ENCODE measurements at places on chromosomes 11 and 22.

GRCh38 chr11:128619007-128619406, 31.6 kb upstream of the ETS1 start:
- no peak for DNase-seq

DNA sequence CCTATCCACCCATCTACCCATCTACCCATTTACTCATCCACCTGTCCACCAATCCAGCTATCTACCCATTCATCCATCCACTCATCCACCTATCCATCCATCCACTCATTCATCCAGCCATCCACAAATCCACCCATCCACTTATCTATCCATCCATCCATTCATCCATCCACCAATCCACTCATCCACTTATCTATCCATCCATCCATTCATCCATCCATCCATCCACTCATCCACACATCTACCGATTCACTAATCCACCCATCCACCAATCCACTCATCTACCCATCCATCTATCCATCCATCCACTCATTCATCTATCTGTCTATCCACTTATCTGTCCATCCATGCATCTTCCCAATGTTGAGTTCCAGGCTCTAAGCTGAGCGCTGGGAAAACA, 1.7 kb upstream of the SPI1 start:
- DNase-seq = no peak

DNA sequence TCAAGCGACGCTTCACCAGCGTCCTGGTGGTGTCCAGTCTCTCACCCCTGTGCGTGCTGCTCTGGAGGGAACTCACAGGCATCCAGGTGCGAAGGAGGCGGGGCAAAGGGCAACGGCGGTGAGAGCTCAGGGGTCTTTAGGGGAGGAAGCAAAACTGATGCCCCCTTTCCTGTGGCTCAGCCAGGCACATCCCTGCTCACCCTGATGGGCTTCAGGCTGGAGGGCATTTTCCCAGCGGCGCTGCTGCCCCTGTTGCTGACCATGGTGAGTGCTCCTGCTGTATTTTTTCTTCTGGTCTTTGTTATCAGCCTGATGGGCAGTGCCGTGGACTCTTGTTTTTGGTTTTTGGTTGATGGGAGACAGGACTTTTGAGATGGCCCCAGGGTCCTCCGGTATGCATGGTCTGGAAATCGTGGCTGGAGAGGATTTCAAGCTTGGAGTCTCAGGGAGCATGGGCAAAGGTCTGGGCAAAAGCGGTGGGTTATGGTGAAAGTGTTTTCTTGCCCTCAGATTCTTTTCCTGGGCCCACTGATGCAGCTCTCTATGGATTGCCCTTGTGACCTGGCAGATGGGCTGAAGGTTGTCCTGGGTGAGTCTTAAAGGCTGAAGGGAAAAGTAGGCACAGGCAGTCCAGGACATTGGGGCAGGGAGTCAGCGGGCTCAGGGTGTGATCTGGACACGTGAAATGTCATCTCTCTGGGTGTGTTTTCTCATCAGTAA, 695 bp downstream of the RCE1 start:
- DNase-seq = no peak

DNA sequence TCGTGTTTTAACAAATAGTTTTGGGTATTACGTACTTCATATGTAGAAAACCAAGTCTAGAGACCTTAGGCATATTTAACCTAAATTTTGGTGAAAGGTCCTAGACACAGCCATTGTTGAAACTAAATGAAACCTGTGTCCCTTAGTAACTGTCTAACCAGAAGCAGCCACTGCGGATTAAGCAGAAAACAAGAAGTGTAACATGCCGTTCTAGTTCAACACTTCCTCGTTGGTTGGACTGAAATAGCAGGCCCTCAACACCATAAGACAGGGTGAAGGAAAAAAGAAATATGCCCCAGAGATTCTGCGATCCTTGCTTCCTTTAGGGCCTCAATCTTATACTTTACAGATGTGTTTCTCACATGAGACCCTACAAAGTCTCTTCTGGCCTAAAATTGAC, 2.0 kb downstream of the NAA40 start:
- no peak for DNase-seq

DNA sequence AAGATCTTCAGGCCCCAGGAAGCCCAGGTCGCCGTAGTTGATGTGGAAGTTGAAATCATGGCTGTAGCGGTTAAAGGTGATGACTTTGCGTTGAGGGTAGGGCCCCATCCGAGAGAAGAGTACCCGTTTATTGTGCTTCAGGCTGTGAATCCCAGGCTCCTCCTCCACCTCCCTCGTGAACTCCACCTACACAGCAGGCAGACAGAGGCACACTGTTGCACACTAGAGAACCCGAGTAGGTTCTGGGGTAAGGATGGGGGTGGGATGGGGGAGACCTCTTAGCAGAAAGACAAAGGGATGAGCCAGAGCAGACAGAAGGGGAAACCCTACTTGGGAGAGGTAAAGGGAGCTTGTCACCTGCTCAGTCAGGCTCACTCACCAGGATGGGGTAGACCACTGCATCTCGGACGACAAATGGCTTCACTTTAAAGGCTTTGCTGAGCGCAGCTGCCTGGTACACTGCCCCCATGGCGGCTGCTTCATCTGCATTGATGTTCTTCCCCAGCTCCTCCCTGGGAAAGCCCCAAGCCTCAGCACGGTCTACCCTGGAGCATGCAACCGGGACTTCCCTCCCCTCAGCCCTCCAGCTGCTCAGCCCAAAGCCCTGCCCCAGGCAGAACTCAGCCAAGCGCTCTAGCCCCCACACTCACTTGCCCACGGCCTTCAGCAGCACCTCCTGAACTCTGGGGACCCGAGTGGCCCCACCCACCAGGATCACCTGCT, 5.4 kb downstream of the HYOU1 start:
- DNase-seq = no peak

GRCh38 chr11:94838027-94838731, 70.0 kb downstream of the AMOTL1 start:
- no peak for DNase-seq

DNA sequence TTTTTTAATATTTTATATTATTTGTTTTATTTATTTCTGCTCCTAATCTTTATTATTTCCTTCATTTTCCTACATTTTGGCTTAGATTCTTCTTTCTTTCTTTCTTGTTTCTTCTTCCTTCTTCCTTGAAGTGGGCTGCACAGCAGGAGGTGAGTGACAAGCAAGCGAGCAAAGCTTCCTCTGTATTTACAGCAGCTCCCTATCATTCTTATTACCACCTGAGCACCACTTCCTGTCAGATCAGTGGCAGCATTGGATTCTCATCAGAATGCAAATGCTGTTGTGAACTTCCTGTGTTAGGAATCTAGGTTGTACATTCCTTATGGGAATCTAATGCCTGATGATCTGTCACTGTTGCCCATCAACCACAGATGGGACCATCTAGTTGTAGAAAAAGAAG, 784.9 kb upstream of the LUZP2 start:
- no peak for DNase-seq

DNA sequence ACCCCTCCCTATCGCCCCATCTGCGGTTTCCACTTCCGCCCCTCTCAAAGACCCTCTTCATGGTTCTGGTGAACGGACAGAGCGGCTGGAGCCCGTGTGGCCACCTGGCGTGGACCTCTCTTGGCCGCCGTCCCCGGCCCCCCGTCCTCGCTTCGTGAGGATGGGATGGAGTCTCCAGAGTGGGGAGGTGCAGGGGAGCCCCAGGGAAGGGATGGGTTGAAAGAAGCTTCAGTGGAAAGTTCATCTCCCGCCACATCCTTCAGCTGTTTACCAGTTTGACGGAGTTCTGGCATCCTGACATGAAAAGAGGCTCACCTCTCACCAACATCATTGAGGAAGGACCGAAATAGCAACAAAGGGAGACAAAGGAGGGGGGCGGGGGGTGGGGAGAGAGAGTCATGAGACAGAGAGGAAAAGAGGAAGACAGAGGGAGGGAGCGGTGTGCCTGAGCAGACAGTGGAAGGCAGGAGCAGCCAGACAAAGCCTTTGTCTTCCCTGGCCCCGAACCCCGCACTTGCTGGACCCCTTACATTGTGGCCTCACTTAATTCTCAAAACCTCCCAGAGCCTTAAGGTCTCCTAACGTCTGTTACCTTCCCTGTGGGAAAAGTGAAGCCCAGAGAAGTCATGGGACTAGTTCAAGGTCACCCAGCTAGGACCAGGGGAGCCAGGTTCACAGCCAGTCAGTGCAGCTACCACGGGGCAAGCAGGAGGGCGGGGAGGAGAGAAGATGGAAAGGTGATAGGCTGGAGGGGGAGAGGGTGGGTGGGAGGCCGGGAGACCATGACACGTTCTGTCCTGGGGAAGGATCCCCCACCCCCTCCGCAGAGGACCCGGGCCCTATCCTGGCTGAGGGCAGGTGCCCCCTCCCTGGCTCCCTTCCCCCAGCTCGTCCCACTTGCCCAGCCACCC, 54.9 kb downstream of the CD6 start:
- DNase-seq = no peak

DNA sequence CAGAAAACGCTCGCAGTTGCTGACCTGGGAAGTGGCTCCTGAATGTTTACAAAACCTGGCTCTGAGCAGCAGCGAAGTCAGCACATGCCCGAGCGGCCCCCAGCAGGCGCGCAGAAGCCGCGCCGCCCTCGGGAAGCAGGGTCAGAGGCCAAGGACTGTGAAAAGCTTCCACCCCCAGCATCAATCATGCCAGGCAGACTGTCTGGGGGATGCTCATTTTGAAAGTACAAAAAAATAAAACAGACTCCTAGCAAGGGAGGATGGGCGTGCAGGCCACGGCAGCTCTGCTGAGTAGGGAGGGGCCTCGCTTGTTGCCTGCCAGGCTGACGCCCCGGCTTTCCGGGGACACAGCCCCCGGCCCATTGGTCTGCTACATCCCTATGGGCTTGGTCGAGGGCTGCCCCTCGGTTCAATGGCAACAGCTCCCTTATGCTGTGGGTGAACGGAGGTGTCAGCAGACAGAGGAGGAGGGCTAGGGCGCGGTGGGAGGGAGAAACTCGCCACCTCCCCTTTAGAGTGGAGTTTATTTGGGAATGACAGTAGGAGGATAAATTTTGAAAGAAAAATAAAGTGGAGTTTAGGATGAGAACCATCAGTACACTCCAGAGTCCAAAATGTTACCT, 37.7 kb upstream of the GNB1L start:
- DNase-seq = no peak

DNA sequence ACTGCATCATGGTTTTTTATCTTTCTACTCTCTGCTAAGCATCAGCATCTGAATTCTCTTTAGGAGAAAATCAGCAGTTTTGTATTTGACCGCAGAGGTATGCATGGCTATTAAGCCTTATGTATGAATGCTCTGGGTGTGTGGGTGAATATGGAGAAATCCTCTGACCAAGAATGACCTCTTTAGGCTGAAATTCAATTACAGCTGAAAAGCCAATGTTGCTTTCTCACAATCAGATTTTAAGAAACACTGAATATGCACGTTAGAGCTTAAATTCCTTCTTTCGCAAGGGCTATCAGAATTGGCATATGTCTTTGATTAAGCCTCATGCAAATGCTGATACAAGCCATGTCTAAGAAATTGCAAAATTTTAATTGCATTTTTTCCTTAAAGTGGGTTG, 43.2 kb downstream of the ARHGAP42 start:
- DNase-seq = no peak

DNA sequence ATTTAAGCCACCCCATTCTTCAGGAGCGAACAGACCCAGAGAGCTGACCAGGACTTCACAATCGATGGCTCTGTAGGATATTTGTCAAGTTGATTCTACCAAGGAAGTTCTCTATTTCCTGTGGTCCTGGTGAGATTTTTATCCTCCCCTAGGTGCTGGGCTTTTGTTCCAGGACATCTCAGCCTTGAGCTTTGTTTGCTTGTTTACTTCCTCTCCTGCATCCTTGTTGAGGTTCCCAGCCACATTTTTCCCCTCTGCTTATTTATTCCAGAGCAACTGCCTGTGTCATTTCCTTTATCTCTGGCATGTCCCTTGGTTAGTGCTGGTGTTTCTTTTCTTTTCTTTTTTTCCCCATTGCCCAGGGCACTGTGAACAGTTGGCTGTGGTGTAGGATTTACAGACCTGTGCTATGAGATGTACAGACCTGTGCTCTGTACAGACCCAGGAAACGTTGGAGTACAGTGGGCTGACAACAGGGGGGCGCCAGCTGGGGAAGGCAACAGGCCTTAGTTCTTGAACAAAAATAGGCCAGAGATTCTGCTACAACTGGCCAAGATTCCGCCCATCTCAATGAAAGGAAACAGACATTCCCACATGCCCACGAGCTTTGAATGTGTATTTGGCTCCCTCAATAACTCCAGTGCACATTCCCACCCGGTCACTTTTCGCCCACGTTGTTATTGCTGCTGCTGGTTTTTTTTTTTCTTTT, 235.9 kb upstream of the DDI1 start:
- no peak for DNase-seq

DNA sequence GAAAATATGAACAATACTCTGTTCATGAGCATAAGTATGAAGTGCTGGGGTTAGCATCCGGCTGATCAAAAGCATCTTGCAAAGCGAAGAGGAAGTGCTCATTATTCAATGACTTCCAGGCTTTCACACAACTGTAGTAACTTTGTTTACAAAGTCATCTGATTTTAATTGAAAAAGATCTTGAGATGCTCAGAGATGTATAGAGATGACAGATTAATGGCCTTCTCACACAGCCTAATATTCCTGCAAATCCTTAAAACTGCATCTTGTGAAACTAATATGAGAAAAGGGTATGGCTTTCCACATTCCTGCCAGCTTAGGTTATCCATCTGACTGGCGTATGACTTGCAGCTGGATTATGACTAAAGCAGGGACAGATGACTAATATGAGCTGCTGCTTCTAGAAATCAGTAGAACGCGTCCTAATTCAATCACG, 125.4 kb downstream of the CASP12 start:
- no peak for DNase-seq

GRCh38 chr11:69335781-69336405, 41.9 kb downstream of the MYEOV start:
- no peak for DNase-seq

DNA sequence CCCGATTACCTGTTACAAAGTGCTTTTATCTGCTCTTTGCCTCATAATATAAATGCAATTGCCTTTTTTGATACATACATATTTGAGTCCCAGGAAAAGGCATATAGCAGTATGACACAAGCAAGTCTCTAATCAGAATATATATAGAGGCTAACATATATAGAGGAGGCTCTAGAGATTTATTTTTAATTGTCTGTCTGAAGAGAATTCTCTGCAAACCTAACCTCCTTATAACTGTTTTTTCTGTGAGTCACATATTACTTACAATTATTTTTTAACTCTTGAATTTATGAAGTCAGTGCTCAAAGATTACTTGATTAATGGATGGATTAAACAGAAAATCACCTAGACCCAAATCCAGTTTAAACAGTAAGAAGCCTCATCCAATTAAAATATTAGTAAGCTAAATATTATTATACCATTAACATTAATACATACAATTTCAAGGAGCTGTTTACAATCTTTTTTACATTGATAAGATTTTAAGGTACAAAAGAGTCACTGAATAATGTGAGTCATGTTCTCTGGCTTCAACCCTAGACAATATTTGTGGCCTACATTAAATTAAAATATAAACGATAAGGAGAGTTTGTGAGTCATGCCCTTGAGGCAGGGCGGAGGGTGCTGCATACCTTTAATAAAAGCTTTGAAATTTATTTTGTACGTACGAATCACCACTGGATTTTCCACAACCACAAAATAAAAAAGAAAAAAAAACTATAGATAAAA, 19.2 kb upstream of the MMP13 start:
- DNase-seq = no peak

Measured in progenitor cell of endocrine pancreas (in vitro differentiated cells).